GM10248 (cell line): ENCODE measurements at places on chromosomes 16 and 17.

DNA sequence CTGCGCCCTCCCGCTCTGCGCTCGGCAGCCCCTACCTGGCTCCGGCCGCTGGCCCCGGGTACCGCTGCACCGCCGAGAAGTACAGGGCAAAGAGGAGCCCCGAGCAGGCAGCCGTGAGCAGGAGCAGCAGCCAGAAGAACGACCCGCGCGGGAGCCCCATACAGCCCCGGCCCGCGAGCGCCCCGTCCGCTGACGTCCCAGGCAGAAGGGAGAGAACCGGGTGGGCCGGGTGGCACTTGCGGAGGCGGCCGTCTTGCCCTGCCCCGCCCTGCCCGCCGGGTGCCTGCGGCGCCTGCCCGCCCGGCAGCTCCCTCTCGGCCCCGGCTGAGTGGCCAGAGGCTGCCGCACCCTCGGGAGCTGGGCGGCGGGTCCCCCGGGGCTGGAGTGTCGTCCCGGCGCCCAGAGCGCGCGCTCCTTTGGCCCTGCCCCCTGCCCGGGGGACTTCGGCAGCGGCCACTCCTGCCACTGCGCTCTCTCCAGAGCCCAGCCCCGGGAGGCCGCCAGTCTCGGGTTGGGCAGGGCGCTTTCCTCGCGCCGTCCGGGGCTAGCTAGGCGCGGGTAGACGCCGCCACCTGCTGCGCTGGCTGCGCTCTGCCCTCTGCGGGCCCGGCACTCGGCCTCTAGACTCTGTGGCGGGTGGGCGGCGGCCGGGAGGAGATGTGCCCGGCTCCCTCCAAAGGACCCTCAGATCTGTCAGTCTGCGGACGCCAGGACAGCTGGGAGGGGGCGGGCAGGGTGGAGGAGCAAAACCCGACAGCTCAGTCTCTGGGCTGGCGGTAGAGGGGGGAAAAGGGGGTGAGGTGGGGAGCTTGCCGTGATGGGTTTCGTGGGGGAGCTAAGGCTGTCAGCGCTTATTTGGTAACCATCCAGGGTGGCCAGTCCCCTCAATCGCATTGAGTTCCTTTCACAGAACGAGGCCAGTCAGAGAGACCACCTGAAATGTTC is at the start of gene ST6GALNAC2:
TSS of gene ST6GALNAC2 (minus strand) at position 212 of the 945 bp plus-strand sequence. CDS start at position 160, 52 bp downstream.
- DNase-seq, result peak; percentile 34

GRCh38 chr16:89216315-89217137 is 977 bp upstream of the ZNF778 start:
- DNase-seq, result peak; percentile 84

- no peak for DNase-seq
These were observed 14.6 kb upstream of the KCNJ16 start for GRCh38 chr17:70060415-70060814.

DNA sequence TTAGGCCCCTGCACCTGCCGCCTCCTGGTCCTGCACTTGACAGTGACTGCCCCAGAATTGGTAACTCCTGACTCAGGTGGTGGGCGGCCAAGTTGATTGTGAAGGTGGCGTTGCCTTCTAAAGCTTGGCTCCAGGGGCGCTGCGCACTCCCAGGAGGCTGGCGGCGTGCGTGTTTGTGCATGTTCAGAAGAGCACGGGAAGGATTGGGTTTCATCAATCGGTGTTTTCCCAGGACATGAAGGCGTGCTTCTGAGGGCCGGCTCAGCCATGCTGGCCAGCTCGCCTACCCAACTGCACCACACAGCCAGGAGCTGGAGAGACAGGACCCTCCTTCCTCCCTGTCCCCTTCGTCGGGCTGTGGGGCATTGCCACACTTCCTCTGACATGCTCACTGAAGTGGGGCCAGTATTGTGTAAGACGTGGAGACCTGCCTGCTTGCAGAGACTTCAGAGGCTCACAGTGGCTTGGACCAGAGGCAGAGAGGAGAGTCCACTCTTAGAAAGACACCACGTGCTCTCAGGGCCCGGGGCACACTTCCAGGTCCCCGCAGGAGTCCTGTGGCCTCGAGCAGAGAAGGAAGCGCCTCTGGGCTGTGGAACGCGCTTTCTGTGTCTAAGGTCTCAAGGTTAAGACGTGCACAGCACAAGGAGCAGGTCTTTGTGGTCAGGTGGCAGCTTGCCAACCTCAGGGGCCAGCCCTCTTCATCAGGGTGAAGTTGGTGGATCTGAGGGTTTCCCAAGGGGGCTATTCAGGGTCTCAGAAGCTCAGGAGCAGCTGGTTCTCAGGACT is 2.8 kb downstream of the RAB40C start:
- no peak for DNase-seq

GRCh38 chr17:6075050-6075449 is 4.9 kb downstream of the WSCD1 start:
- no peak for DNase-seq
